NCI-H1092 (cell line): ENCODE measurements at places on chromosomes 2 and 18.
A peak's percentile ranks its signal among the peaks of the same experiment; 100 is the strongest.

DNA sequence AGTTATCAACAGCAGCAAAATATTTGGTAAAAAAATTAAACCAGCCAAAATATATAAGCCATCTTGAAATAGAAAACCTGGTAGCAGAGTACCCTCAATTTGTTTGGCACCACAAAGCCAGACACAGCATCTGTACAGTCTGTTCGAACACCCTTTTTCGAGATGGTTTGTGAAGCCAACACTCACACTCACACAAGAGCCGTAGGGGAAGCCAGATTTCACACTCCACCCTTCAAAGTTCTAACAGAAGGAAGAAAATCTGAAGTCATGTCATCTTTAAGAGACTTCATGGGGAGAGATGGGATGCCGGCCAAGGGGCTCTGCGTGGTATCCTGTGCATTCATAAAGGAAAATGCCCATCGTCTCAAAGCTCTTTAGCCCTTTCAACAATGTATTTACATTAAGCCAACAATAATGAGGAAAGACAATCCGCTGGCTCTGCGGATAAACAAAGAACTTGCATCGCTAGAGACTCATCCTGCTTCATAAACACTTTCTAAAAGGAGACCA is 451.5 kb upstream of the CHST9 start:
- no peak for DNase-seq

GRCh38 chr2:148594216-148594615 is 50.3 kb upstream of the EPC2 start:
- no peak for DNase-seq

- DNase-seq = no peak
Measured at GRCh38 chr2:138572318-138572717, 70.7 kb downstream of the SPOPL start.

- DNase-seq = no peak
Measured at GRCh38 chr2:122481244-122481622, 725.8 kb downstream of the TSN start.

DNA sequence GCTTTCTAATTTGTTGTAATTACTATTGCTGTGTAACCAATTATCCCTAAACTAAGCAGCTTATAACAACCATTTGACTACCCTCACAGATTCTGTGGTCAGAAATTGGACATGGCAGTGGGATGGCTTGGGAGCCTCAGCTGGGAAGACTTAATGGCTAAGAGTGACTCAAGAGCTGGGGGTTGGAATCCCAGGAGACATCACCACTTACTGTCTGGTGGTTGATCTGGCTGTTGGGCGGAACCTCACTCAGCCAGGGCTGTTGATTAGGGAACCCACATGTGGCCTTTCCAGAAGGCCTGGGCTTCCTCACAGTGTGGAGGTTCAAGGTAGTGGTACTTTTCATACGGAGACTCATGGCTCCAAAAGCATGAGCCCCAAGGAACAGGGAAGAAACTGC is 49.8 kb downstream of the E2F6 start:
- DNase-seq = no peak

DNA sequence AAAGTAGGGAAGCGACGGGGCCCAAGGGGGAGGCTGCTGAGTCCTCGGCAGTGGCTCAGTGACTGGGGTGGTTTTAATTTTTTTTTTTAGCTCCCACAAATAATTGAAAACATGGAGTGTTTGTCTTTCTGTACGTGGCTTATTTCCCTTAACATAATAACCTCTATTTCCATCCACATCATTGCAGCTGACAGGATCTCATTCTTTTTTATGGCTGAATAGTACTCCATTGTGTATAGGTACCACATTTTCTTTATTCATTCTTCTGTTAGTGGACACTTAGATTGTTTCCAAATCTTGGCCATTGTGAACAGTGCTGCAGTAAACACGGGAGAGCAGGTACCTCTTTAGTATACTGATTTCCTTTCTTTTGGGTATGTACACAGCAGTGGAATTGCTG is 65.1 kb downstream of the ASAP2 start:
- no peak for DNase-seq

DNA sequence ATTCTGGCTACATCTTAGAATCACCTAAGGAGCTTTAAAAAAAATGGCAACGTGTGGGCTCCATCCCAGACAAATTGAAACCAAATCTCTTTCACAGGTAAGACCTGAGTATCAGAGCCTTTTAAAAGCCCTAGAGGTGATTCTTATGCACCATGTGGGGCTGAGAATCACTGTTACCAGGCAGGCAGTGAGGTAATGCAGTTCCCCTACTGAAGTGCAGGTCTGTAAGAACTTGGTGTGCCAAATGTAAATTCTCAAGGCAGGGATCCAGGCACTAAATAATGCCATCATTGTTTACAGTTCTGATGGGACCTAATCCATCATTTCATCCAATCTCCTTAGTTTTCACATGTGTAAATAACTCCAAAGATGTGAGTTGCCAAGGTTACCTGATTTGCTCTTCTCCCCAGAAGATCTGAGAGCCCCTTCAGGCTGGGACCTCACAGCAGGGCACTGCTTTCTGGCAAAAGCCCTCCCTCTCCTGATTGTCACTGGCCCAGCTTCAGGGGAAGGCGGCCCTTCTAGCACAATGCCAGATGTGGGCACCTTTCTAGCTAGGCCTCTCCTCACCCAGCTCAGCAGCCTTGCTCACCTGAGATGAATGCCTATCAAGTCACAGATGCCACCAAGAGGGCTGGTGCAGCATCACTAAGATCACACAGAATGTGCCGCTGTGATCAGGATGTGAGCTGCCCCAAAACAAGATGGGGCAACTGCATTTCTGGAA is 73.6 kb upstream of the RGPD5 start:
- DNase-seq = no peak

DNA sequence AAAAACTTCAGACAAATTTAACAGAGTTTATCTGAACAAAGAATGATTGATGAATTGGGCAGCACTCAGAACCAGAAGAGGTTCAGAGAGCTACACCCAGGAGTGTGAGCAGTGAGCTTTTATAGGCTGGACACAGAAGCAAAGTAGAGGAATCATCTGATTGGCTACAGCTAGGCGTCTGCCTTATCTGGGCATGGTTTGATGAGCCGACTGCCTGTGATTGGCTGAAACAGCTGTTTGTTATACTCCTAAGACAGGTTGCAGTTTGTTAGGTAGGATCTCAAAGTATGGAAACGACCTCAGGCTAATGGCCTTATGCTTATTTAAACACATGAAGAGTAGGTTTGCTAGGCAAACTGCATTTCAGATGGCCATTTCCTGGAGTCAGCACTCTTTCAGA is 188.9 kb downstream of the MYO1B start:
- DNase-seq = no peak

GRCh38 chr2:99389946-99390345 is 52.8 kb downstream of the EIF5B start:
- DNase-seq = no peak

- no peak for DNase-seq
Measured at GRCh38 chr18:56333839-56334238, 304.6 kb downstream of the TXNL1 start.

- no peak for DNase-seq
Measured at GRCh38 chr2:112920923-112921532, 10.1 kb downstream of the IL37 start.

- DNase-seq = no peak
Measured at GRCh38 chr2:160376576-160376975, 117.0 kb downstream of the RBMS1 start.

GRCh38 chr18:27270508-27270907 is 85.4 kb upstream of the CHST9 start:
- no peak for DNase-seq

DNA sequence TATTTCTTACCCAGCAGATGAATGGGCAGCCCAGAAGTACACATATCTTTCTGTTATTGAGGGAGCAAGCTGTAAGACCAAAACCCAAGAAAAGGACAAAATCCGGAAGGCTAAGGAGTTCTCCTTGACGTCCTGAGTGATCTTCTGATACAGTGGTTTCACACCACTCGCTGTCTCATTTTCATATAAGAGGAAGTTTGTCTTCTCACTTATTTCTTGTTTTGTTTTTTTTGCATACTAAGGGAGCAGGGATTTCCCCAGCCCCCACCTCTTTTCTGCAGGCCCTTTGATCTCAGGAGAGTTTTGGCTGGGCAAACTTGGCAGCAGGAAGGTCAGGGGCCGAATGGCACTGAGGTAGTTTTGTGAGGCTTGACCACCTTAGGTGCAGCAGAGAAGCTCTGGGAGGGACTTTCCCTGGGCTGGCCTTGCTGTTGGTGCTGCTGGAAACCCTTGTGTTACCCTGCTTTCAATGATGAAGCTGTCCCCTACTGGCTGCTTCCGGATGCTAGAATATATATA is 13.3 kb downstream of the CHRNA1 start:
- DNase-seq = no peak

- DNase-seq = no peak
Measured at GRCh38 chr2:7999683-8000476, 682.0 kb upstream of the ID2 start.

DNA sequence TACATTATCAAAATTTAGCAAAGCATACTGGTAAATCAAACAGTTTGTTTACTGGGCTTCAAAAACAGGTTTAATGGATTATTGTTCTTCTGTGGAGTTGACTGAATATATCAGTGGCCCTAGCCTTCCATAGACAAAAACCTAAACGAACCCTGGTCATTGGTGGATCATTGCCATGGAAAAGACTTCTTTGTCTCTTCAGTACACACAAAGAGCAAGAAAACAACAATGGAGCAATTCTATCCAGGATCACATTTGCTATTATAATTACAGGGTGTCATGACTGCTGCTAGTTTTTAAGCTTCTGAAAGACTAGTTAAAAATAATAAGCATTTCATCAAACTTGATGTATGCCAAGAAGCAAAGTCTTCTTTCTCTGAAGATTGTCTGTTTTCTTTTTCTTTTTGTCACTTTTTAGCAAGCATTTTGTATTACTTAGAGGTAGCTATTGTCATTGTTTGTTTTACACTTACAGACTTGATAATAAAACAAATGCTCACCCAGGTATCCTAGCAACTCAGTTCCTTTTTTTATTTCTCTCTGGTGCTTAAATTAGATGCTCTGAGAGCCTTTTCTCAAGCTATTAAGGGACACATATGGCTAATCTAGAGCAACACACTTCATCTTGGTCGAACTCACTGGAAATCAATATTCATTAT is 1228.7 kb upstream of the DDX18 start:
- DNase-seq = peak; percentile 17

DNA sequence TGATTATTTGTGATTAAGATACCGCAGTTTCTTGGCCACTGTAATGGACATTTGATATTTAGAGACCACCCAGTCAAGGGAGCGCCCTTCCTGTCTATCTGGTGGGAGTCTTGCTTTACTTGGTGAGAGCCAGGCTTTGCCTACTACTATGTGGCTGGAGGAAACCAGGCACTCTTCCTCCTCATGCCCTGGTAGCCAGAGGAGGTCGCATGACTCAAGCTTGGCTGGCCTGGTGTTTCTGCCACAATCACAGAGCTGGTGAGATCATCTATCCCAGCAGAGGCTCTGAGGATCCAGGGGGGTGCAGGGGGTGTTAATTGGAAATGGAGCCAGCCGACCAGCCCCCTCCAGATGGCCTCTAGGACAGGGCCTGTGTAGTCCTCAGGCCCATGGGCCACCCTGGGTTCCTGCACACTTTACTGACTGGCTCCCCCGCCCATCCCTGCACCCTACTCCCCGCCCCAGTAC is 46.8 kb upstream of the BIN1 start:
- DNase-seq = no peak

GRCh38 chr2:17752246-17752645 is 1.4 kb downstream of the SMC6 start:
- no peak for DNase-seq

GRCh38 chr2:83536556-83536955 is 922.5 kb downstream of the SUCLG1 start:
- no peak for DNase-seq

DNA sequence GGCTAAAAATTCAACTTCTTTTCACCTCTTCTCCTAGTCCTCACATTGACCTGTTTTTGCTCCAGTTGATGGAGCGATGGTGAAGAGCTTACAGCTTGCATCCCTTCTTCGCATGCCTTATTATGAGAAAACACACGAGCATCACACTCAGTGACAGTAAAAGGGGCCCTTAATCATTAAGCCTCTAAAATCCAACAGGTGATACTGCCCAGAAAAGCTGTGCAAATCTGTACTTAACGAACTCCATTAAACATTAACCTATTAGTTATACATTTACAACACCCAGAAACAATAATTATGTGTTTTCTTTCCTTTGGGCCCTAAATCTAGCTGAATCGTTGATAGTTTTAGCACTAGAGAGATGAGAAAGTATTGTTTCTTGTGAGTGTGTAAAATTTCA is 54.8 kb downstream of the LAMA1 start:
- no peak for DNase-seq

- DNase-seq = no peak
Measured at GRCh38 chr18:25503567-25504081, 151.7 kb upstream of the ZNF521 start.

DNA sequence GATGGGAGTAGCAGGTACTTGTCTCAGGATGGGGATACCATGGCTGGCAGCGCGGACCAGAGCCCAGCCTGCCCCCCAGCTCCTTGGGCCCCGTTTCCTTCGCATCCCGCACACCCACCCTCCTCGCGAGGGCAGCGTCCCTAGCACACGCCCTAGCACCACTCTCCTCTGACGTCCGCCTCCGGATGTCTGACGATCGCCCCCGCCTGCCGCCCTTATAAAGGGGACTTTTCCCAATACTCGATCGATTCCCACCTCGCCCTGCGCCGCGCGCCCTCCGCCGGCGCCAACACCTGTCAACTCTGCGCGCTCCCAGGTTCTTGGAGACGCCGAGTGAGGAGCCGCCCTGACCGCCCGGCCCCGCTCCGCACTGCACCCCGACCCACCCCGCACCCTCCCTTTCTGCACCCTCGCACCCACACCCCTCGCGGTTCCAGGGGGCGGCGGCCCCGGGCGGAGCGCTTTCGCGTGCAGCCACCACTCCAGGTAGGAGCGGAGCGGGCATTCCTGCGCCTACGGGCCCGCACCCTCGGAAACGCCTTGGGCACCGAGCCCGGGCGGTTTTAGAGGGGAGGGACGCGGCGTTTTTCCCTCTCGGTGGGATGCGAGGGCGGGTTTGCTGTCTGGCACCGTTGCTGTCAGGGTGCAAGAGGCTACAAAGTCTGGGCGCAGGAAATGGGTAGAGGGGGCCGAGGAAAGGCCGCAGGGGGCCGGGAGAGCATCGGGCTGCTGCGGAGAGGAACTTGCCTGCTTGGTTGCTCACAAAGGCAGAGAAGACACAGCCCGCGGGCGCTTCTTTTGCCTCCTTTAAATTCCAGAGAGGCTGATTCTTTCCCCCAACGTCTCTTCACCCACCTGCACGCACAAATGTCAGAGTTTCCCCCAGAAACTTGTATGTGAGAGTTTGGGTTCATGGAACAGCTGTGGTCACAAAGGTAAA is at the start of gene SLC5A7:
Gene SLC5A7, plus strand, starts transcription at position 247 of the 940 bp plus-strand sequence. CDS start 1,632 bp downstream, outside the sequence.
- DNase-seq = no peak
